Breast epithelium (tissue), 4 donors: ENCODE measurements at places on chromosomes 11 and 22. TPM values are rescaled to one million over a fixed set of nuclear protein-coding genes. Genes with fewer than 3 reads are reported as not detected.

- H3K36me3 ChIP-seq = no peaks in the 10 kb centered on the region
- no peaks in the 10 kb centered on the region for H3K4me1 ChIP-seq
- peak overlapping the region; percentile 4 for H3K4me3 ChIP-seq
- no peak for DNase-seq
- no peak overlapping the region for H3K27ac ChIP-seq
- peaks cover 41% of the 10 kb centered on the region for H3K27me3 ChIP-seq
Observed at GRCh38 chr11:30017445-30017895, 640 bp upstream of the KCNA4 start.

DNA sequence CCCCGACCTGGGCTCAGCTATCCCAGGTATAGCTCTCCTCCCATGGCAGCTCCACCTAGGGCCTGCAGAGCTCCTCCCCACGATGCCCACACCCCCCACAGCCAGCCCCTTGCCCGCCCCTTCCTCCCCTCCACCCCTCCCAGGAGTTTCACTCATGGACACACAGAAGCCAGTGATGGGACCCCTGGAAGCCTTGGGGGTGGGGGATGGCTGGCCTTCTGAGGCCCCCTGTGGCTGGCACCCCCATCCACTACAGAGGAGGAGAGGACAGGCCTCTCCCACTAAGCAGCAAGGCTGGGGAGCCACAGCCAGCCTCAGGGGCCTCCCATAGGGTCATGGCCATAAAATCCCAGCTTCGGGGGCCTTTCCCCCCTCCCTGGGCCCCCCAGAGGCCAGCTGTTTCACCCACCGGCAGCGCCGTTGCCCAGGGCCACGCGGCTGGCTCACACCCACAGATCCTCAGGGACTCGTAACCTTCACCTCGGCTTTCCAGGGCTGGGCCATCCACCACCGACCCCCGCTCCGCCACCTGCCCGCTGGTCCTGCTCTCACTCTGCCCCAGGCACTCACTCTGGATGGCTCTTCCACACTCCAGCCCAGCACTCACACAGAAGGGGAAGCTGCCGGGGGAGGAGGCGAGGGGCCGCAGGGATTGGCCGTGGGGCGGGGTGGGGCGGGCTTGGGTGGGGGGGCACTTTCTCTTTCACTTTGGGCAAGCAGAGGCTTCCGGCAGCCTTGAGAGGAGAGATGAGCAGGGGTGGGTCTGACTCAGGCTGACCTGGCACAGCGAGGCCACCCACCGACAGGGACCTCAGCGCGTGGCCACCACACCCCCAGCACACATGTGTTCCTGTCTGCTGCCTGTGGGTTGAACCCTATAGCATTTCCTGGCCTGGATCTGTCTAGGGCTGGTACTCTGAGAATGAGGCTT lies 2.2 kb downstream of the SLC25A22 start:
- H3K27me3 ChIP-seq = no peaks in the 10 kb centered on the region
- DNase-seq = no peak
- peak overlapping the region; percentile 87 for H3K27ac ChIP-seq
- H3K36me3 ChIP-seq = no peaks in the 10 kb centered on the region
- peak overlapping the region; percentile 62 for H3K4me3 ChIP-seq

- peak overlapping the region; percentile 51 for H3K4me3 ChIP-seq
- H3K4me1 ChIP-seq = no peaks in the 10 kb centered on the region
- no peak for DNase-seq
- peak overlapping the region; percentile 89 for H3K27ac ChIP-seq
- H3K27me3 ChIP-seq = no peaks in the 10 kb centered on the region
- H3K36me3 ChIP-seq = no peaks in the 10 kb centered on the region
Observed at GRCh38 chr22:37801946-37802309, 5.8 kb upstream of the GCAT start.

- peak overlapping the region; percentile 53 for H3K27ac ChIP-seq
- H3K27me3 ChIP-seq = no peaks in the 10 kb centered on the region
- peaks cover 10% of the 10 kb centered on the region for H3K36me3 ChIP-seq
- DNase-seq = no peak
- no peak overlapping the region for H3K4me3 ChIP-seq
- peaks cover 11% of the 10 kb centered on the region for H3K4me1 ChIP-seq
Observed at GRCh38 chr11:61731952-61732675, 20.3 kb upstream of the MYRF start.

GRCh38 chr22:31179345-31179744 lies 19.4 kb downstream of the RNF185 start:
- no peak overlapping the region for H3K4me3 ChIP-seq
- DNase-seq = peak; percentile 77
- H3K36me3 ChIP-seq = no peaks in the 10 kb centered on the region
- H3K27ac ChIP-seq = peak overlapping the region; percentile 56

DNA sequence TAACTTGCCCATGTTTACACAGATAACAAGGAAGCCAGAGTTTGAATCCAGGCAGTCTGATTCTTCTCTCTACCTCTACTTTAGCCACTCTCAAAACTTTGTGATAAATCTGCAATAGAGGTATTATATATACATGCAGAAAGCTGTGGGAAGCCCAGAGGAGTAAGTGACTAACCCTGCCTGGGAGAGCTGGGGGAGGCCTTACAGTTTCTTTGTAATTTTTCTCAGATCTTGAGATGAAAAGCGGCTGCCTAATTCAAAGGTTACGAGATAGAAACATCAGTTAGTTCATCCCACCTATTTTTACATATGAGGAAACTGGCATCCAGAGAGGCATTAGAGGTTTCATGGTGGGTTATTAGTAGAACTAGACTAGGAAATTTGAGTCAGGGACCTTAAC lies 4.9 kb downstream of the STIM1 start:
- H3K27me3 ChIP-seq = no peaks in the 10 kb centered on the region
- no peaks in the 10 kb centered on the region for H3K36me3 ChIP-seq
- DNase-seq = no peak
- H3K27ac ChIP-seq = no peak overlapping the region
- peak overlapping the region; percentile 19 for H3K4me3 ChIP-seq
- H3K4me1 ChIP-seq = no peaks in the 10 kb centered on the region

- peaks cover 6% of the 10 kb centered on the region for H3K4me1 ChIP-seq
- DNase-seq = no peak
- peaks cover under 1% of the 10 kb centered on the region for H3K36me3 ChIP-seq
- H3K27me3 ChIP-seq = no peaks in the 10 kb centered on the region
Observed at GRCh38 chr11:130911306-130911705, 5.0 kb downstream of the SNX19 start.

XKR3 gene
- not detected for total RNA-seq

CHRNA10 gene
- 0.66 TPM for total RNA-seq
